ENCODE measurements at places on chromosomes 4 and X.

- peak; percentile 14 for DNase-seq
Measured at GRCh38 chr4:176792326-176793059, at the start of gene VEGFC. VEGFC (minus strand) TSS chr4:176792922; CDS start chr4:176792311, 611 bp downstream.

DNA sequence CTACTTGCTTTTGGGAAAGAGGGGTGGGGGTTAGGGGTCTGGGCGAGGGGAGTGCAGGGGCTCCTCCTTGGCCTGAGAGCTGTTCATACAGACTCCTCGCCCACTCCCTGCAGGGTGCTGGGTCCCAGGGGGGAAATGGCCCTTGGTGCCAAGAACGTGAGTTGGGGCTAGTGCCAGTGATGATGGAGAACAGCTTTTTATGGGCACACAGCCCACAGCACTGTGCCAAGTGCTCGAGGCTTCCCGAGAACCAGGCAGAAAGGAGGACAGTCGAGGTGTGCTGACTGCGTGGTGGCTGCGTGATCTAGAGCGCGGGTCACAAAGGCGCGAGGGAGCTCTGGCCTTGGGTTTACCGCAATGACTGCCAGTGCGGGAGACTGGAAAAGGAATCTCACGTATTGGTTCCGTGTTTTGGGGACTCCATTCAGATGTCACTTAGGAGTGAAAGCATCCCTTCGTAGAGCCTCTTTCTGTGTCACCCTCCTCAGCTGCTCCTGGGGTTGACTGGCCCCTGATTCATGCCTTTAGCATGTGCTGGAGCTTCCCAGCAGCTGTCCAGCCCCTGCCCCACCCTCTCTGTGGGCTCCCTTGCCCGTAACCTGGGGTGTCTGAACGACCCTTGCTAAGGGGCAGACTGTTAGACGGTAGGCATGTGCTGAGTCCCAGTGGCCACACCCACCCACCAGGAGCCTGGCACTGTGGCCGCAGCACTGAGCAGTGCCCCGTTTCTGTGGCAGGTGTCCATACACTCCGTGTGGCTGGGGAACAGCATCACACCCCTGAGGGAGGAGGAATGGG, 20.9 kb upstream of the MSANTD1 start:
- DNase-seq: no peak

- no peak for DNase-seq
Measured at GRCh38 chrX:16136080-16136479, 12.7 kb downstream of the GRPR start.

- DNase-seq: no peak
Measured at GRCh38 chrX:66616944-66617343, 21.9 kb downstream of the EDA2R start.

- peak; percentile 64 for DNase-seq
Measured at GRCh38 chr4:118280501-118281218, 72.1 kb downstream of the PRSS12 start.

DNA sequence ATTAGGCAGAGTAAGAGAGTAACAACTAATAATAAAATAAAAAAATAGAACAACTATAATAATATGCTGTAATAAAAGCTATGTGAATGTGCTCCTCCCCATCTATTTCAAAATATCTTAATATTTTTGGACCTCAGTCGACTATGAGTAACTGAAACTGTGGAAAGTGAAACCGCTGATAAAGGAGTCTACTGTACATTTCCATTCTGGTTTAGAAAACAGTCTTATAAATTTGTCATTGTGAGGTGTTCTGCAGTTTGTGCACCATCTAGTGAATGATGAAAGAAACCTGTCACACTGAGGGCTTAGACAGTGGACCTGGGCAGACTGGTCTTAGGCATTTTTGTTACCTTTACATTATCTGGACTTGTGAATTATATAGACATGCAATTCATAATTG, 42.0 kb downstream of the TMEM150C start:
- no peak for DNase-seq

GRCh38 chr4:165475706-165476070, 96.9 kb downstream of the CPE start:
- no peak for DNase-seq

GRCh38 chrX:72394518-72395170, 88.9 kb upstream of the CITED1 start:
- DNase-seq: no peak

GRCh38 chr4:105838082-105838481, 57.2 kb upstream of the NPNT start:
- no peak for DNase-seq

- DNase-seq: no peak
Measured at GRCh38 chr4:74244049-74244448, 64.2 kb upstream of the EPGN start.

DNA sequence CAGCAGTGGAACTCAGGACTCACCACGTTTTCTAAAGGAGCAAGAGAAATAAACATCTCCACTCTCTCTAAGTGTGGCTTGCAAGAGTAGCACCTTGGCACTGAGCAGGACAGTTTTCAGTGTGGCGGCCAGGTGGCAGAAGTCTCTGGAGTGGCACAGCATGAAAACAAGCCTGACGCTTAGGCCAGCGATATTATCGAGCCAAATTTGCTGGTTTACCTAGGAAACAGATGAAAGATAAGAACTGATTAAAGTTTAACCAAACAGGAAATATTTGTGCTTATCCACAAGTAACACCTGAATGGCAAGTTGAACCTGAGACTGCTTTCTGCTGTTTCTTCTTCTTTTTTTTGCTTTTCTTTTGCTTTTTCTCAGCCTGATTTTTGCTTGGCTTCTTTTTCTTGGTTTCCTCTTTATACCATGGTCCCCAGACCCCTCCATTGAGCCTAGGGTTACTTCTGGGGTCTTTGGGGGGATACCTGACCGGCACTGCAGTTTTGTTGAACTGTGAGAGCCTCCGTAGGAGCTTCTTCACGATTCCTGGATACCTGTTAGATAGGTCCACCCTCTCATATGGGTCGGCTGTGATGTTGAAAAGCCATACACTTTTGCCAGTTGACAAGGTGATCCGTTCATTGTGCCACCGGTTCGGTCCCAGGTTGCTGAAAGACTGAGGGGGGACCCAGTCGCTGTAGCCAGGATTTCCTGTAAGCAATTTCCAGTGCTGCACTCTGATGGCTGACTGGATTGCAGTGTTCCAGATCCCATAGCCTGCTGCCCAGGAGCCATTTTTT, 77.3 kb downstream of the ARSJ start:
- no peak for DNase-seq

DNA sequence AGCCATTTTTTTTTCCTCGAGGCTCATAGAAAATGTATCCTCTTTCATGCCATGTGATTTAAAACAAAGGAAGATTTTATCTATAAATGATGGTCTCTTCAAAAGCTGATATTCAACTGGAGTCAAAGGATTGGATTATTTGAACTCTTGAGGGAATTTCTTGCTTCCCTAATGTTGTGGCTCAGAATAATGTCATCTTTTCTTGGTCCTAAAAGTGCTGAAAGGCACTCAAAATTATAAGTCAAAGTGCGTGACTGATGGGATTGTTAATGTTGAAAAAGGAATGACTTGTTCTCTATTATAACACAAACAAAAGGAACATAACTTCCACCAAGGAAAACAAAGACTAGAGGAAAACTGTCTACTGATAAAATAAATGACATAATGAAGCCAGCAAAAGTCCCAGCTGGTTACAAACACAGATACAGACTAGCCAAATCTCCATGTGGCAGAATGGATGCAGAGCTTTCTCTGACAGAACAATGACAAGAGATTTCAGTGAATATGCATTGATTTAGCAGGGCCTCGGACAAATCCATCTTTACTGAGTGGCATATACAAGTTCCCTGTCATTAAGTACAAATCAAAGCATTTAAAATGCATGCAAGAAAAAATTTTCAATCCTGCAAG, 552.6 kb downstream of the GBA3 start:
- DNase-seq: no peak

DNA sequence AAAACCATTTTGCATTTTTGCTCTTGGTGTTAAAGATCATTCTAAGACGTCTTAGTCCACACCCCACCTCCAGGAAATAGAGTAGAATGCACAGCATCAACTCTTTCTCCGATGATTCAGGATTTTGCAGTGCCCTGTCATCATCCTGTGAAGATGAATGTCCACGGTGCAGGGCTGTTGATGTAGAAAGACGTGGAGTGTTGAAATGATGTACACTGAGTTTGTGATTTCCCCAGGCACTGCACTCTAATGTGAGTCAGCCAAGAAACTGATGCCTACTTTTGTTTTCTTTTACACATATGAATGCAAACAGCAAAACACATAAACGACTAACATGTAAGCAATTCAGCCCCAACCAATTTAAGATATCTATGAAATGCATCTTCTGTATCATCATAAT, 10.5 kb downstream of the LGI2 start:
- DNase-seq: no peak

GRCh38 chr4:188266386-188266785, 127.1 kb downstream of the TRIML1 start:
- DNase-seq: no peak

DNA sequence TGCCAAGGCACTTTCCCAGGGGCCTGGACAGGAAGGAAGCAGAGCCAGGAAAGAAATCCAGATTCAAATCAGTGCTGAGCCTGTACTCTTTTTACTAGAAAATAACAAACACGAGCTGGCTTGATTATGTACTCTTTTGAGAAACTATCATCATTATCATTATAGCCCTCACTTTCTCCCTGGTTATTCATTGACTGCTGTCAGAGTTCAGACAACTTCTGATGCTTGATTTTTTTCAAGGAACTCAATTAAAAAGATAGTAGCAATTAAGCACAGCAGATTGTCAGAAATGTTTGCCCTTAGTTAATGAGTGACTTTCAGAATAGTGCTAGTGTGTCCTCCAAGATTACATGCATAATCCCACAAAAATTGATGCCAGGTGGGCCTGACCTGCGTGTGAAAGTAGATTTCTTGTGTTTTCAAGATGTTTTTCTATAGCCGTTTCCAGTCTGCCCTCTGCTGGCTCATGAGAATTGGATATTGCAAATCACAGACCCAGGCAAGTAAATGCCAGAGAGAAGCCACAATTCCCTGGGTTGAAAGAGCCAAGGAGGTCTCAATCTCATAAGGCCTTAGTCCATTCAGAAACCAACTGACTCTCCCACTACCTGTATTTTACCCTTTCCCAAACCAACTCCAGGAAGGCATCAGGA, 14.3 kb upstream of the PNPLA4 start:
- DNase-seq: no peak

DNA sequence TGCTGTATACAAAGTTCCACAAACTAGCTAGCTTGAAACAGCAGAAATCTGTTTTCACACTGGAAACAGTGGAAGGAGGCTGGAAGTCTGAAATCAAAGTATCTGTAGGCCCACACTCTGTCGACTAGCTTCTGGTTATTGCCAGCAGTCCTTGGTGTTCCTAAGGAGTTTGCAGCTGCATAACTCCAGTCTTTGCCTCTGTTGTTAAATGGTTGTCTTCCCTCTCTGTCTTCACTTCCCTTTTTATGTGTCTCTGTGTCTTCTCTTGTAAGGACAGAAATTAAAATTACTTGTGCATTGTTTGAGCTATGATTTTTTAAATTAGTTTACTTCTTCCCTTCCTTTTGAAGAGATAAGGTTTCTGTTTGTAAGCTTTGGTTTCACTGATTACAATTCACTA, 8.2 kb downstream of the MTHFD2L start:
- no peak for DNase-seq

Data from erythroblast (primary cell).